SHP77 treated with DMSO at 0.1 percent for 48 hours (cell line): ENCODE measurements at places on chromosomes 5 and 9.

DNA sequence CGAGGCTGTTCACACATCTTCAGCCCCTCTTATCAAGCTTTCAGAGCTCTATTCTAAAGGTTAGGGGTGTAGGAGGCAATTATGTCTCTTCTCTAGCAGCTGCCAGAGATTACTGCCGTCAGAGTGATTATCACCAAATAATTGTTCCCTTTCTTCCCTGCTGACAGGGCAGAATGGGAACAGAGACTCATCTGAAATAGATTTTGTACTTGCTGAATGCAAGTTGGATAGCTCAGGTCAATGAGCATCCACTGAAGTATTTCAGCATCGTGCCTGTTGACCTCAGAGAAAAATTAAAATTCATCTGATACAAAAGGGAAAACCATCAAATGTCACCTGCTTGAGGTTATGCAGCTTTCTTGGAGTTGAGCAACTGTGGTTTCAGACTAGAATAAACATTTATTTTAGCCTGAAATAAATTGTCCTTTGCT, 213.7 kb upstream of the MAP3K1 start:
- DNase-seq: no peak

GRCh38 chr5:157855404-157855994, 3.4 kb downstream of the CLINT1 start:
- DNase-seq: no peak

DNA sequence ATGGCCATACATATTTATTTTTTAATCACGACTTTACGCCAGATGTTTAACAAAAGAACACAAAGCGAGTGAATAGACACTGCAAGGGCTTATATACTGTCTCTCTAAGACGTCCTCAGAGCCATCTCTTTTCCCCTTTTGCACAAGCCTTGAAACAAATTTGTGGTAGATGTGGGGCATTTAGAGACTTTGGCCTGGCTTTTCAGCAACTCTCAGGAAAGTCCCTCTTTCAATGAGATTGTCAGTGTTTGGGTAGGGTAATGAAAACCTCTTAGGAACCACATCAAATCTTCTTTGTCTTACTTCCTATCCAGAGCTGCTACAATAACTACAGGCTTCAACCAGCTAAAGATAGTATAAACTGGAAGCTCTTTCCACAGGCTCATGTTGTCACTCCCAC, 380.0 kb downstream of the ANXA1 start:
- DNase-seq: no peak

- DNase-seq: no peak
Observed at GRCh38 chr5:164265566-164265965, 760.1 kb downstream of the MAT2B start.

DNA sequence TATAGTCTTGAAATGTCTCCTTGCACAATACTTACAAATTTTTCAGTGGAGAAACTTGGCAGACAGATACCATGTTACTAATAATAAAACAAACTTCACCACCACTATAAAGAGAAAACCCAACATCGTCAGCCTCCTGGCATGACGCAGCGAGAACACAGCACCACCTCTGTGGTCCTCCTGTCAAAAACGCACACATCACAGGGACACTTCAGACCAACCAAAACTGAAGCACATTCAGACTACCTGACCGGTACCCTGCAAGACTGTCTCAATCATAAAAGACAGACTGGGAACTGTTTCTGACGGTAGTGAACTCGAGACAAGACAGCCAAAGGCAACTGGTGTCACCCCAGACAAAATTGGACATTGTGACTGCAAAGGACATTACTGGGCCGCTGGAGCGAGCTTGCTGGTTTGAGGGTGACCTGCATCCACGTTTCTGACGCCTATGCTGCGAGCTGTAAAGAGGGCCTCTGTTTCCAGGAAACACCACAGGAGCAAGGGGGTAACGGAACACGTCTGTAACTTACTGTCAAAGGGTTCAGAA, 34.4 kb downstream of the NSUN2 start:
- DNase-seq: no peak

DNA sequence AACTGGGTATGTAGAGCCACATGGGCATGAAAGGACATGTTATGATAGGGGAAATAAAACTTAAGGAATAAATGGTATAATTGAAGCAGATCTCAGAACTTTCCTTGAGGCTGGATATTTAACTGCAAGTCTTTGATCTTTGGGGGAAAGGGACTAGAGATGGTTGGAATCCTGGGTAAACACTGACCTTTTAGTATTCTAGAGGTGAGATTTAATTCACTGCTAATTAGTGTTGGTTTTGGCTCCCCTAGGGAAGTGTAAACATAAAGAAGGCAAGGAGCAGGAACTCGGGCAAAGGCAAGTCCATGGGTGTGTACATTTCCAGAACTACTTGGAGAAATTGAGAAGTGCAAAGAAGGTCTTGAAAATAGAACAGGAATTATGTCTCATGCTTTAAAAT, 16.6 kb downstream of the NIM1K start:
- DNase-seq: no peak

- DNase-seq: no peak
Observed at GRCh38 chr5:157198277-157198986, 17.8 kb downstream of the ITK start.

- DNase-seq: no peak
Observed at GRCh38 chr5:64883912-64884311, 115.2 kb downstream of the CWC27 start.

GRCh38 chr9:70475211-70475610, 60.8 kb upstream of the KLF9 start:
- DNase-seq: no peak

GRCh38 chr5:15142458-15142857, 270.9 kb upstream of the ANKH start:
- no peak for DNase-seq

- no peak for DNase-seq
Observed at GRCh38 chr9:124394167-124394566, 21.1 kb downstream of the PSMB7 start.

DNA sequence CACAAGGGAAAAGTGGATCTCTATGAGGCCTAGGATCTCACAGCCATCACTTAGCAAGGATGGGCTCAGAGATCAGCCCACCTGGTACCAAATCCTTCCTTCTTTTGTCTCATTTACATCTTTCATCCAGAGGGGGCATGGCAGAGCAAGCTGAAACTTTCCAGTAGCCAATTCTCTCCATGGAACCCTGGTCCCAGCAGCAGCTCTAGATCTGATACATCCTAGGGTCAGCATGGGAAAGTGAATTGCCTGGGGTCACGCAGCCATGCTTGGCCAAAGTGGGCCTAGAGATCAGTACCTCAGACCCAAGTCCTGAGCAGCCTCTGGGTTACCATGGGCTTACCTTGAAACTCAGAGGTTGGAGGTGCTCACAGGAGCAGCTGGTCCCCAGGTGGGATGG, 170.5 kb downstream of the GABBR2 start:
- DNase-seq: no peak
